ENCODE measurements at places on chromosomes 2 and 18. TPM values are rescaled to one million over a fixed set of nuclear protein-coding genes. Genes with fewer than 3 reads are reported as not detected.

CREG2 gene
- not detected for total RNA-seq

CRYBA2 gene
- not detected for total RNA-seq

AFF3 gene
- total RNA-seq: 1.5 TPM

TLX2 gene
- total RNA-seq: 0.10 TPM

UBXN4 gene
- total RNA-seq: 105 TPM

FMNL2 gene
- total RNA-seq: 2.7 TPM

ITGA6 gene
- total RNA-seq: 16.5 TPM

GKN1 gene
- not detected for total RNA-seq

PPP4R3B gene
- total RNA-seq: 55.4 TPM

ELOA2 gene
- total RNA-seq: not detected

TMEM169 gene
- 0.81 TPM for total RNA-seq

NFATC1 gene
- total RNA-seq: 79.4 TPM

IL1R1 gene
- 6.7 TPM for total RNA-seq

SPR gene
- total RNA-seq: 8.4 TPM

SERPINB3 gene
- not detected for total RNA-seq

LRRTM1 gene
- total RNA-seq: not detected

COPS9 gene
- total RNA-seq: 84.5 TPM

SIX2 gene
- not detected for total RNA-seq

CNGA3 gene
- not detected for total RNA-seq

SERPINB12 gene
- total RNA-seq: not detected

ZSWIM2 gene
- not detected for total RNA-seq

HJURP gene
- 129 TPM for total RNA-seq

ZNF396 gene
- 0.74 TPM for total RNA-seq

MC2R gene
- total RNA-seq: not detected

DHX57 gene
- total RNA-seq: 12.5 TPM

CAPN14 gene
- total RNA-seq: 1.1 TPM

EPAS1 gene
- total RNA-seq: 2.9 TPM

GBX2 gene
- not detected for total RNA-seq

TCF23 gene
- total RNA-seq: not detected

STAT4 gene
- 54.6 TPM for total RNA-seq

FRZB gene
- total RNA-seq: not detected

ABCG5 gene
- not detected for total RNA-seq

EVX2 gene
- total RNA-seq: not detected

RESP18 gene
- not detected for total RNA-seq

TGFA gene
- total RNA-seq: 0.64 TPM

PROKR1 gene
- not detected for total RNA-seq

MRO gene
- not detected for total RNA-seq

LRRC30 gene
- total RNA-seq: not detected

SEH1L gene
- total RNA-seq: 82.6 TPM

ZNG1B gene
- 27.2 TPM for total RNA-seq

ITGA4 gene
- total RNA-seq: 27.8 TPM

PDCD1 gene
- 6.9 TPM for total RNA-seq

HNRNPLL gene
- total RNA-seq: 54.4 TPM

PTGR3 gene
- total RNA-seq: 33.0 TPM

SLC16A14 gene
- 1.1 TPM for total RNA-seq

DNER gene
- not detected for total RNA-seq

IL1F10 gene
- total RNA-seq: not detected

FOXD4L1 gene
- not detected for total RNA-seq

ARPC2 gene
- 461 TPM for total RNA-seq

GPD2 gene
- 18.8 TPM for total RNA-seq

LGALSL gene
- total RNA-seq: 1.0 TPM

LMAN1 gene
- 146 TPM for total RNA-seq

MYL1 gene
- total RNA-seq: not detected

All from activated naive CD4-positive, alpha-beta T cell treated with anti-CD3 and anti-CD28 coated beads for 36 hours (primary cell).